Karpas-422 (cell line): ENCODE measurements at places on chromosomes 2 and 18. TPM values are rescaled to one million over a fixed set of nuclear protein-coding genes. Genes with fewer than 3 reads are reported as not detected.

GRCh38 chr2:29879456-29879855 lies 41.9 kb downstream of the ALK start:
- H3K27ac ChIP-seq = no peak overlapping the region
- H3K27me3 ChIP-seq = no peaks in the 10 kb centered on the region
- H3K4me1 ChIP-seq = no peaks in the 10 kb centered on the region
- DNase-seq = no peak
- no peaks in the 10 kb centered on the region for H3K36me3 ChIP-seq

DNA sequence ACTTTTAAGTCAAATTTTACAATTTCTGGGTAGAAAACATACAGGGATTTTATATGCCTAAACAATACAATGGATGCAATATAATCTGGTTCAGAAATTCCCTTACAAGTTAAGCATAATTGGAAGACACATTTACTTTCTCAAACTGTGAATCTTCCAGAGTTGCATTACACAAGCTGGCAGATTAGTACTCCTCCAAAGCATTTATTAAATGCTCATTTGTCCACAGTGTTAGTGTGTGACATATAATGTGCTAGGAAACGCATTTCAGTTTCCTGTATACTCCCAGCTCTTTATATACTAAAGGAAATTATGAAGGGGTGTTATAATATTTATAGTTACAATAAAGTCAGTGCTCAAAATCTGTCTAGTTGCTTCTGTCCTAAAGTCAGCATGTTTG lies 239.0 kb upstream of the FIGN start:
- H3K36me3 ChIP-seq = no peaks in the 10 kb centered on the region
- no peak overlapping the region for H3K4me3 ChIP-seq
- H3K4me1 ChIP-seq = no peaks in the 10 kb centered on the region
- no peaks in the 10 kb centered on the region for H3K27me3 ChIP-seq
- no peak for DNase-seq

DNA sequence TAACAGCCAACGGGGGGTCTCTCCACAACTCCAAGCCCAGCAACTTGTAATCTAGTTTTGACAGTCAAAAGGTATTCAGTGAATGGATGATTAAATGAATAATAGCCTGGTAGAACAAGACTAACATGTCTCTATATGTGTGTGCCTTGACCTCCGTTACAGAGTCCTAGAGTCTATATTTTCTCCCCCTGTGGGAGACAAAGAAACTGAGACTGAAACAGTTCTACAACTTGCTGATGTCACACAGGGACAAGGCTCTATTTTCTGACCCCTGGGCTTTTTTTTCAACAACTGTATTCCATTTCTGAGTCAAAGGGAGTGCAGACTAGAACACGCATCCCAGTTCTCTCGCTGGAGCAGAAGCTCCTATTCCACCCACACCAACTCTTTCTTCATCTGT lies 223.6 kb upstream of the AGAP1 start:
- H3K27ac ChIP-seq = no peak overlapping the region
- H3K36me3 ChIP-seq = no peaks in the 10 kb centered on the region
- no peak overlapping the region for H3K4me3 ChIP-seq
- no peak for DNase-seq
- H3K27me3 ChIP-seq = no peaks in the 10 kb centered on the region
- no peaks in the 10 kb centered on the region for H3K4me1 ChIP-seq

GRCh38 chr2:221555494-221555846 lies 16.6 kb downstream of the EPHA4 start:
- H3K36me3 ChIP-seq = no peaks in the 10 kb centered on the region
- DNase-seq = no peak
- H3K27ac ChIP-seq = no peak overlapping the region
- H3K4me1 ChIP-seq = peaks cover 18% of the 10 kb centered on the region

- peaks cover 85% of the 10 kb centered on the region for H3K4me1 ChIP-seq
- no peaks in the 10 kb centered on the region for H3K27me3 ChIP-seq
- DNase-seq = no peak
- H3K27ac ChIP-seq = peak overlapping the region; percentile 92
- peak overlapping the region; percentile 86 for H3K4me3 ChIP-seq
- H3K36me3 ChIP-seq = peaks cover 5% of the 10 kb centered on the region
Observed at GRCh38 chr2:197307933-197308521, 2.6 kb downstream of the ANKRD44 start.

DNA sequence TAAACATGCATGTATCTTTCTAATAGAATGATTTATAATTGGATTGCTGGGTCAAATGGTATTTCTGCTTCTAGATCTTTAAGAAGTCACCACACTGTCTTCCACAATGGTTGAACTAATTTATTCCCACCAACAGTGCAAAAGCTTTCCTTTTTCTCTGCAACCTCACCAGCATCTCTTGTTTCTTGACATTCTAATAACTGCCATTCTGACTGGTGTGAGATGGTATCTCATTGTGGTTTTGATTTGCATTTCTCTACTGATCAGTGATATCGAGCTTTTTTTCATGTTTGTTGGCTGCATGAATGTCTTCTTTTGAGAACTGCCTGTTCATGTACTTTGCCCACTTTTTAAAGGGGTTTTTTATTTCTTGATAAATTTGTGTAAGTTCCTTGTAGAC lies 182.5 kb downstream of the ANKRD44 start:
- H3K27me3 ChIP-seq = no peaks in the 10 kb centered on the region
- H3K27ac ChIP-seq = peak overlapping the region; percentile 100

DNA sequence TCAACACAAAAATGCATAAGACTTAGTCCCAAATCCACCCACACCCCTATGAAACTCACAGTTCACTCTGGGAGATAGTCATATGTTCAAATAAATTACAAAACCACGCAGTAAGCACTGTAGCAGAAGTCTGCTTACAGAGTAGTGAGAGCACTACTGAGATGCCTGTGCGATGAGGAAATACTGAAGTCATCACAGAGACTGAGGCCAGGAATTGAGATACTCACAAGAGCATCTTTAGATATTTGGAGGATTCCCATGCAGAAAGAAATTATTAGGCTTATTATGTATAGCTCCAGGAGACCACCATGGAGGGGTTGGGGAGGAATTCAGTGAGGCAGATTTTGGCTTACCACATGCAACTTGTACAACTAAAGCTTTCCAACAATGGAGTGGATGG lies 82.3 kb downstream of the ANTXR1 start:
- H3K4me3 ChIP-seq = no peak overlapping the region
- no peaks in the 10 kb centered on the region for H3K27me3 ChIP-seq
- no peaks in the 10 kb centered on the region for H3K4me1 ChIP-seq
- DNase-seq = no peak
- H3K27ac ChIP-seq = no peak overlapping the region

DNA sequence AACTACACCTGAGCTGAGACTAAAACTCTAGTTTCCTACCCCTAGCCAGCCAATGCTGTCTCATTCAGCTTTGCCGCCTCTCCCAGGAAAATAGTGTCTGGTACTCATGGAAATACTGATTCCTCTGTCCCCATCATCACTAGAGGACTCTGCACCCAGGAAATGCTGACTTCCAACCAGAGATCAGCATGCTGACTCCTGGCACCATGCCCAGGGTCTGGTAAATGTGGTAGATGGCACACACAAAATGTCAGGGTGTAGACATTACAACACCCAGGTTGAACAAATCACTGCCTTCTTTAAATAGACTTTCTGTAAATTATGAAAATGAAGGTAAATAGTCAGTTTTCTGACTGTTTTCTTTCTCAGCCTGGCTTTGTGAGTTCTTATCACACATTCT lies 307.3 kb upstream of the CHAC2 start:
- DNase-seq = no peak
- H3K36me3 ChIP-seq = no peaks in the 10 kb centered on the region
- no peak overlapping the region for H3K4me3 ChIP-seq
- no peaks in the 10 kb centered on the region for H3K4me1 ChIP-seq

DNA sequence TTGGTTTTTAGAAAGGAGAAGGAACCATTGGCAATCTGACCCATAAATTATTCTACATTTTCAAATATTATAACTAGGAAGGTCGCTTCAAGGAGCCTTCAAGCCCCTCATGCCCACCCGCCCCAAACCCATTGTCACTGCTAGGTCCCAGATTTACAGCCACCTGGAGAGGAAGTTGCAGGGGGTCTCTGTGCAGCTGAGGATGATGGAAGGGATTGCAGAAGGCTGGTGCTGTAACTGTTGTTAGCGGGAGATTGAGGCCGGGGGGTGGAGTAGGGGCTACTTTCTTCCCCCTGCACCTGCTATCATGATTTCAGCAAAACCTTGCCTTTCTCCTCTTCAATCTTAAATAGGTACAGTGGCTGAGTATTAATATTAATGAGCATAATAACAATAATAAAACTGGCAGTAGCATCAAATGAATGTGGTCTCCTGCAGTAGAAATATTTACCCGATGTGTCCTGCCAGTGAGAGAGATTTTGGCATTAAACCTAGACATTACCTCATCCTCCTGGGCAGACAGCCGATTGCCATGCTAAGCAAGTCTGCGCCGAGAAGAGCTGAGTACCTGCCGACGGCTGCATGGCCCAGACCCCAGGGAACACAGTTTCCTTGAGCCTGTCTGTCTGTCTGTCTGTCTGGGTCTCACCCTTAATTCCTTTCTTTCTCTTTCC lies 225.4 kb downstream of the FAM210A start:
- H3K36me3 ChIP-seq = no peaks in the 10 kb centered on the region
- H3K27me3 ChIP-seq = no peaks in the 10 kb centered on the region
- peaks cover 11% of the 10 kb centered on the region for H3K4me1 ChIP-seq
- no peak overlapping the region for H3K4me3 ChIP-seq

GRCh38 chr2:26848336-26849055 lies 564 bp downstream of the DPYSL5 start:
- H3K36me3 ChIP-seq = no peaks in the 10 kb centered on the region
- no peak overlapping the region for H3K27ac ChIP-seq
- no peak overlapping the region for H3K4me3 ChIP-seq

OSBPL1A gene
- 1.1 TPM in 1 of 2 replicates, not detected in the other for total RNA-seq

ANKRD30BL gene
- total RNA-seq = not detected in 2 replicates
